ENCODE measurements at places on chromosomes 4 and X.

DNA sequence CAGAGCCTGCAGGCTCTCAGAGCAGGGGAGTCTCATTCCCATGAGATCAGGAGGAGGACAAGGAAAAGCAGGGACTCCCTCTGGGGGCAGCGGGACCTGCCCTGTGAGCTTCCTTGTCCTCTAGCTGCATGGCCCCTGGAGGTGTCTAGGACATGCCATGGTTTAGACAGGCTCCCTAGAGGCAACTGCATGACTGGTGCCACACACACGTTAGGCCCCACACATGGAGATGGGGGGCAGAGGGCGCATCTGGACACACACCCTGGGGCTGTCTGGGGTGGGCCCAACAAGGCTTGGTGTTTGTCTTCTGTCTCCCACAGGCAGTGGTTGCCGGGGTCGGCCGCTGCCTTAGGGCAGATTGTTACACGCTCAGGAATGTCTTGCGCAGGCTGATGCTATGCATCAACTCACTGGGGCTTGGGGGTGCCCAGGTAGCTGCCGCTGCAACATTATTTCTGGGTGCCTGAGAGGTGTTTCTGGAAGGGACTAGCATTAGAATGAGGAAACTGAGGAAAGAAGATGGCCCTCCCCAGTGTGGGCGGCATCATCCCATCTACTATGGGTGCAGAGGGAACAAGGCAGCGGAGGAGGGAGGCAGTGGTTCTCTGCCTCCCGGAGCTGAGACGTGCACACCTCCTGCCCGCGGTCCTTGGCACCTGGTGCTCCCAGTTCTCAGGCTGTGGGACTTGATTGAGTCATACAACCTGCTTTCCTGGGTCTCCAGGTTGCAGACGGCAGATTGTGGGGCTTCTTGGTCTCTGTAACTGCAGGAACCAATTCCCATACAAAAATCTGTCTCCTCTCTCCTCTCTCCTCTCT lies 32.1 kb upstream of the GPR78 start:
- no peak for DNase-seq

- DNase-seq, result no peak
These were observed 215.4 kb downstream of the KDR start for GRCh38 chr4:54909961-54910360.

DNA sequence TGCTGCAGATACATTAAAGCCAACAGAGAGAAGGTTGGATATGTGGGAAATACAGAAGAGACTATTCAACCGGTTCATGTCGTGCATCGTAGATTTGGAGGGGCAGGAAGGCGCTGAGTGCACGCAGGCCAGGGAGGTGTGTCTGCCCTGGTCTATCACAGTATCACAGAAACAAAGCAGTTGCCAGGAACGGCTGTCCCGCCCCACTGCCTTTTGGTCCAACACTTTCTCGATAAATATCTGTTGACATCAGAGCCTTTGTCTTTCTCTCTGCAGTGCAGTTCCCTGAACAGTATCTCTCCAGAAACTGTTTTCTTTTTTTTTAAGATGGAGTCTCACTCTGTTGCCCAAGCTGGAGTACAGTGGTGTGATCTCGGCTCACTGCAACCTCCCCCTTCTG lies 151.1 kb upstream of the BCOR start:
- DNase-seq, result no peak

GRCh38 chrX:29542152-29542551 lies 673.2 kb upstream of the MAGEB2 start:
- no peak for DNase-seq

DNA sequence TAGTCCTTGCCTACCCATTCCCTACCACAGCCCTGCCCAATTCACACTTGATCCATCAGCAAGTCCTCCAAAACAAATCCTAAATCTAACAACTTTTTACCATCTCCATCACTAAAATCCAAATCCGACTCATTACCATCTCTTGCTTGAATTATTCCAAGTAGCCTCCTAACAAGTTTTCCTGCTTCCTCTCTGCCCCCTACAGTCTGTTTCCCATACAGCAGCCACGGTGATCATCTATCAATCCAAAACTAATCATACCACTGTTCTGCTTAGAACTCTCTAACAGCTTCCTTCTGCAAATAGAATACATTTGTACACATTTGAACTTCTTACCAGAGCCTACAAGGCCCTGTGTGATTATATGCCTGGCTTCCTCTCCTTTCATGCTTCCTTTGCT lies 133.0 kb downstream of the SHROOM4 start:
- no peak for DNase-seq

Measured in CD4-positive, alpha-beta T cell treated with Interleukin-21 for 1 hour (primary cell).